ENCODE measurements at places on chromosomes 6 and 20.

GRCh38 chr6:33288141-33288920, 708 bp downstream of the WDR46 start:
- DNase-seq, result no peak

DNA sequence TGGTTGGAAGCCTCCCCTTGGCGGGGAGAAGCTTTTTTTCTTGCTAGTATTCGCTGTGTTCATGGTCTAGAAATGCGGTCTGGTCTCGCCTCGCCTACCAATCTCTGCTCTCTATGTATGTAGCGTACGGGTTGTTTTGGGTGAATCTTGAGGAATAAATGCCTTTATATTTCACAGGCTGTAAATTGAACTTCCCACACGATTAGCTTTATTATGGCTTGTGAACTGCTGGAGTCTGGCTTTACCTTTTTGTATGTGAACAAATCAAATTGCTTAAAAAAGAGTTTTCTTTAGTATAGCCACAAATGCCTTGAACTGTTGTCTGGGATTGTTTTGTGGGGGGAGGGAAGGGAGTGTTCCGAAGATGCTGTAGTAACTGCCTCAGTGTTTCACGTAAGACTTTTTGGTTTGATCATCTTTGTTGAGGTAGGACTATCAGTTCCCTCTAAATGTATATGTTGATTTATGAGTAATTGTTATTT, 2.2 kb downstream of the INSM1 start:
- no peak for DNase-seq

- no peak for DNase-seq
These were observed 160.7 kb upstream of the PDE10A start for GRCh38 chr6:165823609-165824326.

DNA sequence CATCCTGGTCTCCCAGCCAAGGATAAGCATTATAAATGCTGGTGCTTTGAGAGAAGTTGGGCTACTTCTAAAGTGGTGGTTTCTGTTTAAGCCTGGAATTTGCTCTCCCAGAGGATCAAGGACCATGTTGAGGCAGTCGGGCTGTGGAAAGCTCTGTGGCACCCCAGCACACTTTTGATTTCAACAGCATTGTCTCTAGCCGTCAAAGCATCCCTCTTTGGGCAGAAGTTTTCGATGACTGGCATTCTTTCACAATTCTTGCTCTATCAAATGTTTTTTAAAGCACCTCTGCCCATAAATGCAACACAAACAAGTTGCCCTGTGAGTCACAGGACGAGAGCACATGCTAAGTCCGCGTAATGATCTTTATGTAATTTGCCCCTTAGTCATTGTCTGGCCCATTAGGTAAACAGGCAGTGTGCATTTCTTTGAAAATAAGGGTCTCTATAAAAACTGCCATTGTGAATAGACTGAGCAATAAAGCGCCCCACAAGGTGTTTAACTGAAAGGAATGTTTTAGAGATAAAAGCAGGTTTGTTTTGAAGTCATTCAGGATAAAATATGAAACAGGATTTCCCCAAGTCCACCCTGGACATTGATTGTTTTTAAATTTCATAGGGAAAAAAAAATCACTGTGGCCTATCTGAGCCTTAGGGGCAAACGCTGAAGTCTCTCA, 44.7 kb upstream of the FOXQ1 start:
- DNase-seq, result no peak

DNA sequence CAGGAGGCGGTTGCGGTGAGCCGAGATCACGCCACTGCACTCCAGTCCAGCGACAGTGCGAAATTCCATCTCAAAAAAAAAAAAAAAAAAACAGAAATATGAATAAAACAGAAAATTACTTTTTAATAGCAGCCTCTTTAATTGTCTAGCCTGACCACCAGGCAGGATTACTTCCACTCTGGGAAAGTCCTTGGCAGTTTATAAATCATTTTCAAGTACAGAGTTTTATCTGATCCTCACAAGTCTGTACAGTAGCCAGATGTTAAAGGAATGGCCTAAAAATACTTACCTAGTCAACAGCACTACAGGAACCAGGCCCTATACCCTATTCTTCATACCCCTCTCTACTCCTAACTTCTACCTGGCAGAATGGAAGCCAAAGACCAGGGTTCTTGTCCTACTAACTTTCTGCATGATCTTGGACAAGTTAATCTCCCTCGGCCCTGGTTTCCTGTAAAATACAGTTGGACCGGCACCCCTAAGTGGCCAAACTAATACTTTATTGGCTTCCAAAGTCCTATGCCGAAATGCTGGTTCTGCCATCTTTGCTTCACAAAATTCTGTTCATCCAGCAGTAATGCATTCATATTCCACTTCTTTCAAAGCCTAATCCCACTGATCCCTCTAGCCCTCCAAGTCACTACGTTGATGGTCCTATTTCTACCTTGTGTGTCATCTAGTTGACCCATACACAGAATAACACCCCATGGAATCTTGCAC, 1.9 kb downstream of the EIF2S2 start:
- no peak for DNase-seq

- DNase-seq, result peak; percentile 43
These were observed 1.6 kb upstream of the PSMB8 start for GRCh38 chr6:32845384-32845884.

DNA sequence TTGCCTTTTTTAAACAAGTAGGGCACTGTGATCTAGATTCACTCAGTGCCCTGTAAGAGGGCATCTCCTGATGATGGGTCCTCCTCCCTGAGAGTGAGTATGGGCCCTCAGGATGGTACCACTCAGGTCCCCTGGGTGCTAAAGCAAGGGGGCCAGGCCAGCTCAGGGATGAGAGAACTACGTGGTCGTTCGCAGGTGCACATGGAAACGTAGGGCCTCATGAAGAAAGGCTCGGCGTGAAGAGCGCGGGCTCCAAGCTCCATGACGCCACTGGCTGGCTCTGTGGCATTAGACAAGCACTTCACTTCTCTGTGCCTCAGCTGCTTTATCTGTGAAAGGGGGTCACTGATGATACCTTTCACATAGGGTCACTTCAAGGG, 50.7 kb downstream of the SYNJ2 start:
- DNase-seq, result no peak

Measured in CD4-positive, alpha-beta memory T cell (primary cell).